Activated naive CD8-positive, alpha-beta T cell treated with anti-CD3 and anti-CD28 coated beads for 36 hours (primary cell): ENCODE measurements at places on chromosomes 12 and 14. TPM values are rescaled to one million over a fixed set of nuclear protein-coding genes. Genes with fewer than 3 reads are reported as not detected.
A peak's percentile ranks its signal among the peaks of the same experiment; 100 is the strongest.

GRCh38 chr14:40476005-40476404 lies 1043.8 kb upstream of the FBXO33 start:
- no peak for DNase-seq

DNA sequence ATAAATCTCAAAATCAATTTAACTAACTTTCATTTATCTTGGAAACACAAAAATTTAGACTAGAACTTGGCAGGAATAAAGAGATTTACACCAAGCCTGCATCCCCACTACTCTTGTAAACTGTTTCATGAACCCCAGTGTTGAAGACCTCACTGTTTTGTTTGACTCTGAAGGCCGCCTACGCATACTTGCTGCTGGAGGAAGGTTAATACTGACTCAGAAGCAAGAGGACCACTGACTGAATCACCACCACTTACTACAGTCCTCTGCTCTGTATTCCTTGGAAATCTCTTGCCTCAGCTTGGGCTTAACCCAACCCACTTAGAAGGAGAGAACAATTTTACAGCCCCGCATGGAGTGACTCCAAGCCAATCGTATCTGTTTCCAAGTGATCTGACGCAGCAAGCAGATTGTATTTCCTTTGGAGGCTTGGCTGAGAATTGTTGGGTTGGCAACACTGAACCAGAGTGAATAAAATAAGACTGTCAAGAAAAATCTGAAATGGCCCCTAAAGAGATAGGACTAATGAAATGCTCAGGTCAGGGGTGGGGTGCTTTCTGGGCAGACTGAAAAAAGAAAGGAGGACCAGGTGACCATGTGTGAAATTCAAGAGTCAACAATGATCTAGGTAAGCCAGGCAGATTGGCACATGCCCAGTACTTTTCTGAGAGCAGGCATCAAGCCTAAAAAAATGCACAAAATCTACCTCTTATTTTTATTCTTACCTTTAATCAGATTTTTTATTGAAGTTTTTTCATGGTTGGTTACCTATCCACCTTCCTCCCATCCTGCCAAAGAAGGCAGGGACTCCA lies 248.6 kb downstream of the ZFP36L1 start:
- DNase-seq: no peak

DNA sequence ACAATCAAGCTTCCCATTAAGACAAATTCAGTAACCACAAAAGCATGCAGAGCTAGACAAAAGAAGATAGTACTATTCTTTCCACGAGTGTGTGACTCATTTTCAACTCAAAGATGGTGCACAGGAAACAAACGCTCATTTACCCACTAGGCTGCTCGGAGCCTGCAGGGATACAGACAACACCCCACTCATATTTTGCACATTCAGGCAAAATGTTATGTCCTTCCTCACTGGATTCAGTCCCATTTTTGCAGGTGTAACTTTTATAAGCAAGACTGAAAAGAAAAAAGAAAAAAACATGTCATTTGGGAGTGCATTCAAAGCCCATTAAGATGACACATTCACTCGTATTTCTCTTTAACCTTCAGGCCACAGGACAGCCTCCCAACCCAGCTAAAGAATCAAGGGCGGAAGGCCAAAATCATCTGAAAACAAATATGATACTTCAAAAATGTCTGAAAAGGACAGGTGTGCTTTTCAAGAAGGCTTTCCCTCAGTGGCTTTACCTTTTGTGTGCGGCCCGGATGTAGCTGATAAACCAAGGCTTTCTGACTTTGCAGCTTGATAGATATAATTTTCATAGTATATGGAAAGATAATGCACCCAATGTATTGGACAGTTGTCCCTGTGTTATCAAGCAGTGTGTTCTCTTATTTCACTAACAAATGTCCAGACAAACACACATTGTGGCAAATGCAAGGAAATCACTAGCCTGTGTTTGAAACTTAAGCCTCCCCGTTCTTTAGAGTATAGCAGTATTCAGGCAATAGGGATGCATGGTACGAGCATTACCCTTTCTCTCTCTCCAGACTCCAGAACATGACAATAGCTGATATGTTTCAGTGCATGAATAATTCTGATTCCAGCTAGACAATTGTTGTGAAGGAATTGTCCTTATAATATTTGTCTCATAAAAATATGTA lies 147.8 kb upstream of the KRR1 start:
- no peak for DNase-seq

DNA sequence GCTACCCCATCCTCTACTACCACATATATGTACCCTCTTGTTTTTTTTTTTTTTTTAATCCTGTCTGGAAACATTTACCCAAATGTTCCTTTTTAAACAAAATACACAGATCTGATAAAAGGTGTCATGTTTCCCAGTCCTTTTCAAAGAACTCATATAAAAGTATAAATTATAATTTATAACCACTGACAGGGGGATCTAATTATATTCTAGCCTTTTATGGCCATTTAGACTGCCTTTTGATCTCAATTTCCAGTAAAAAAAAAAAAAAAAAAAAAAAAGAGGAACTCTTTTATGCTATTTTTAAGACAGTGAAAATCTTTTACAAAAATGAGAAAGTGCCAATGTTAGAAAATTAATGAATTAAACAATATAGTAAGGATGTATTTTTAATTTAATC lies 65.0 kb downstream of the NAV3 start:
- no peak for DNase-seq

DNA sequence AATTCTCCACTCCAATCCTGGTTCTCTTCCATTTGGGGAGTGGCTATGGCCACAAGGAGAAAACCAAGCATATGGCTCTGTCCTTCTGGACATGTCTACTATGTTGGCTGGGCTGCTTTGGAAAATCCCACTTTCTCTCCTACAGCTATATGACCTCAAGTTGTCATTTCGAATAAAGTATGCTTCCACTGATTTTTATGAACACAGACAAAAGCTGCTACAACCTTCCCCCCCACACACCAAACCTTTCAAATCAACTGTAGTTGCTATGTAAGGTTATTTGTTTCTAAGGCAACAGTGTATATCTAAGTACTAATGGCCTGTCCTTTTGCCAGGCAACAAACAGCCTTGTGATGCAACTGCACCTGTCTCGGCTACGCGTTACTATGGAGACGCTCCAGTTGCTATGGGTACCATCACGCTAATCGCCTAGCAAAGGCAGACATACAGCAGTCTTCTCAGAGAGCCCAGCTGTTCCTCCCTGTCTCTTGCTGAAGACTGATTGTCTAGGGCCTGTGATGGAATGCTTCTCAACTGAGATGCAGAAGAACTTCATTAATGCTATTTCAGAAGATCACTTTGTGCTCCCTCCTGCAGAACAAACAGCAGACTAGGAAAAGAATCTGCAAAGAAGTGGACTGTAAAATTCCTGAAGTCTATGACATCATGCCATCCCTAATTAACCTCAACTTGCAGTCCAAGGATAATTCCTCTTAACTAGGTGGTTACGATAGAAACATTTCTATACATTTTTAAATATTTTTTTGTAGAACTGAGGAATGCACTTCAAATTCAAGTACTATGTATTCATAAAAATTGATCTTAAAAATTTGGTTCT lies 67.6 kb downstream of the FOXN3 start:
- no peak for DNase-seq

DNA sequence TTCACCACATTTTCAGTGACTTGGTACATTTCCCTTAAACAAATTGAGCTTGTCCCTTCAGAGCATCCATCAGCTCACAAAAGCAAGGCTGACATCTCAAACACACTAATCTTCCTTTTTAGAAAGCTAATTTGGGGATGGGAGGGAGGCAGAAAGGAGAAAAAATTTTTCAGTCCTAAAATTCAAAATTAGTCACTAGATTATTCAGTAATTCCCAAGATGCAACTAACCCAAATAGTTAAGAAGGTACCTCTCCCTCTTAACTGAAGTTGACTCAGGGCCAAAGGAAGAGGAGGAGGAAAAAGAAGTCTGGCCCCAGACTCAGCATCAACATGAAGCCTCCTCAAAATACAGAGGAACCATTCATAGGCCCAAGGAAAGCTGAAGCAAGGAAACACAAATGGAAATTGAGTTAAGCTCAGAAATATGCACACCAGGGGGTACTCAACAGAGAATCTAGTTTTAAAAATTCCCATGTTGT lies 21.7 kb downstream of the CBX5 start:
- no peak for DNase-seq

DNA sequence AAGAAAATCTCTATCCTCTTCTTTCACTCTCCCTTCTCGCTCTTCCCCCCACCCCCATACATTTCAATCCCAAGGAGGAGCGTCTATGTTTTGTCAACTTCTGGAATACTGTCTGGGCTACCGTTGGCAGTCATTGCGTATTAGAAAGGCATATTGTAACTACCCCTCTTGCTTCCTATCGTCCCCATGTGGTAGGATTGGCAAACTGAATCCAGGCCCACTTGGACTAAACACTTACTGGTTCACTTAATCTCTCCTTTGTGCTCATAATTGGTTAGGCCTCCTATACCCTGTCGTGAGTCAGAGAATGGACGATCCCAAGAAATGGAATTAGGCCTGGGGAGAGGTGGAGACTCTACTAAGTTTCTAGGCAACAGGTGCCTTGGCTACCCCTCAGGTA lies 68.8 kb upstream of the SLC8A3 start:
- no peak for DNase-seq

- peak; percentile 64 for DNase-seq
These were observed 23.1 kb upstream of the LRTM2 start for GRCh38 chr12:1797011-1797901.

DNA sequence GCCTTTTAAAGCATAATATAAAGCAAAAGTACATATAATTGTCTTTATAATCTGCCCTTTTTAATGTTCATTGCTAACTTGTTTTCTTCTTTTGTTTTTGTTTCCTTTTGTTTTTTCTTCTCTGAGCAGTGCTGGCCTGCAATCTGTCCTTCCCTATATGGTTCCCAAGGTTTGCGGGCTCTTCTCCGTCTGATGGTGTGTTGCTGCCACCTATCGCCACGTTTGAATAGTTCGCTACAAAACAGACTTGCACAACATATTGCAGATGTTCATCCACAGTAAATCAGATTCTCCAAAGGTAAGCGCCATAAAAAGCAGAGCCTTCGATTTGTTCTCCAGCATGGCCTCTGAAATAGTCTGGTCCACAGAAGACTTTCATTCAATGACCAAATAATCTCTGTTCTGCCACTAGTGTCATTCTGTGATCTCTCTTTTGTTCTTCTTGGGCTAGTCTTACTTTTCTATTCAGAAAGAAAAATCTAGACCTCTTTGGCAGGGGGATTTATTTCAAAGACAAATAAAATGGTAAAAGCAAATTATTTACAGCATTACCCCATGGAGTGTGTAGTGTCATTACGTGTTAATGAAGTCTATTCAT lies 33.5 kb downstream of the C12orf50 start:
- DNase-seq: peak; percentile 18

DNA sequence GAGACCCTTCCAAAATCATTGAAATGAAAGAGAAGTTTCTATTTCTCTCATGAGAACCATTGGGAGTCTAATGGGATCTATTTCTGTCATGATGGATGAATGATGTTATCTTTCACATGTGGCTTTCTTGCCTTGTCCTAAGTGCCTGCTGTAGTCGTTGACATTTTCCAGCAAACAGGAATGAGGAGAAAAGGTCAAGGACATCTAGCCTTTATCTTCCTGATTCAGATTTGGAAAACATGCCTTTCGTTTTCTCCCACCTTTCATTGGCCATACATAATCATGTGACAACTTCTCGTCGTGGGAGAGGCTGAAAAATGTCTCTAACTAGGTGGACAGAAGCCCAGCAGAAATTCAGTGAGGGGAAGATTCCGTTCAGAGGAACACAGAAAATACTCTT lies 94.5 kb downstream of the PCNX1 start:
- no peak for DNase-seq

DNA sequence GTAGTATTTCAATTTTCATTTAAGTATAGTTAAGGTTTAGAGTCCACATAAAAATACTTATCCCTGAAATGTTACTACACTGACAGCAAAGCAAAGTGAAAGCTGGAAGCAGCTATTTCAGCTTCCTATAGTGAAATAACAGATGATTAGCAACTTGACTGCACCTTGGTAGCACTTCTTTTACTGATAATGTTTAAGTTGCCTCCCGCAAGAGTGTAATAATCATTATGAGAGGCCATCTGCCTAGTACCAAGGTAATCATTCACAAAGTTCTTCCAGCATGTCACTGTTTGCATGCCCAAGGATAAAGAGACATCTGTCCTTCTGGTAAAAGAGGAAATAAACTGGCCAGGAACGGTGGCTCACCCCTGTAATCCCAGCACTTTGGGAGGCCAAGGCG lies 69.8 kb downstream of the LIN7A start:
- DNase-seq: no peak

Gene SLC7A8
- 2.5 TPM for total RNA-seq

Gene CLEC6A
- not detected for total RNA-seq

Gene MYH6
- total RNA-seq: not detected

Gene TAS2R10
- not detected for total RNA-seq

Gene LRP1
- total RNA-seq: 1.3 TPM

Gene KLRK1
- total RNA-seq: 112 TPM
